Fibroblast of pulmonary artery (primary cell): ENCODE measurements at places on chromosomes 2 and 18.

DNA sequence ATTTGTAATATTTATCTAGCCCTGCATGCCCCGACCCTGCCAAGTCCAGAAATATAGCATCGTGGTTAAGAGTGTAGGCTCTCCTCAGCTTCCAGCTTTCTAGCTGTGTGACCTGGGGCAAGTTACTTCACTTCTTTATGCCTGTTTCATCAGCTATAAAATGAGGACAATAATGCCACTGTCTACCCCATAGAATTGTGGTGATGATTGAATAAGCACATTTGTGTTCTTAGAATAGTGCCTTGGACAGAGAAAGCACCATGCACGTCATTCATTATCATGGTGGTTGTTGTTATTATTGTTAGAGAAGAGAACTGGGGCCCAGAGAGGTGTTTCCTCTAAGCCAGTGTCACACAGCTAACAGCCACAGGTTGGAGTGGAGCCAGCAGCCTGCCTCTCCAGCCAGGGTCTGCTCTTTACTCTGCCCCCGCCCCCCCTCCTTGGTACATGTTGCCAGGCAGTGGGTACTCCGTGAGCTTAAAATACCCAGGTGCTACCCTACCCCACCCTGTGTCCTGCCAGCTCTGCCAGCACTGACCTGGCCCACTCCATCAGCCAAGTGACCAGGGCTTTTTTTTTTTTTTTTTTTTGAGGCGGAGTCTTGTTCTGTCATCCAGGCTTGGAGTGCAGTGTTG lies 202.1 kb downstream of the CTIF start:
- DNase-seq = no peak

DNA sequence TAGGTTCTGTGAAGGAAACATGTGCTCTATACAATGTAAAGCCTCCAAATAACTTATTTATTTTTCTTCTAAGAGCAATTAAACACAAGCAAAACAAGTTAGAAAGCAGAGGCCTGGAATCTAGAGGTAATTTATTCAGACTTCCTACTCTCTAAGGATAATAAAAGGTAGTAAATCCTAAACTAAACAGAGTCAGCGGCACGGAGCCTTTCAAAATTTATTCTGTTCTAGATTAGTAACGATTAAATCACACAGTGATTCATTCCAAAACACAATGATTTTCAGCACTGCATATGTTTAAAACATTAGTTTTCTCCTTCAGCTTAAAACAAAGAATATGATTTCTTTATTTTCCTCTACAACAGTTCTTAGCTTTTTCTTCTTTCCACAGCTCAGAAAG lies 160.9 kb downstream of the FBXO15 start:
- no peak for DNase-seq

- no peak for DNase-seq
Measured at GRCh38 chr2:95274291-95275150, at the start of gene PROM2. Gene PROM2 (plus strand): TSS chr2:95274449. CDS start chr2:95274586, 137 bp downstream.

- DNase-seq = no peak
Measured at GRCh38 chr2:86821842-86822241, 31.1 kb upstream of the CD8A start.

GRCh38 chr2:147293991-147294824 lies 550.6 kb upstream of the ACVR2A start:
- no peak for DNase-seq

GRCh38 chr2:240528406-240529040 lies 29.3 kb downstream of the ANKMY1 start:
- no peak for DNase-seq

DNA sequence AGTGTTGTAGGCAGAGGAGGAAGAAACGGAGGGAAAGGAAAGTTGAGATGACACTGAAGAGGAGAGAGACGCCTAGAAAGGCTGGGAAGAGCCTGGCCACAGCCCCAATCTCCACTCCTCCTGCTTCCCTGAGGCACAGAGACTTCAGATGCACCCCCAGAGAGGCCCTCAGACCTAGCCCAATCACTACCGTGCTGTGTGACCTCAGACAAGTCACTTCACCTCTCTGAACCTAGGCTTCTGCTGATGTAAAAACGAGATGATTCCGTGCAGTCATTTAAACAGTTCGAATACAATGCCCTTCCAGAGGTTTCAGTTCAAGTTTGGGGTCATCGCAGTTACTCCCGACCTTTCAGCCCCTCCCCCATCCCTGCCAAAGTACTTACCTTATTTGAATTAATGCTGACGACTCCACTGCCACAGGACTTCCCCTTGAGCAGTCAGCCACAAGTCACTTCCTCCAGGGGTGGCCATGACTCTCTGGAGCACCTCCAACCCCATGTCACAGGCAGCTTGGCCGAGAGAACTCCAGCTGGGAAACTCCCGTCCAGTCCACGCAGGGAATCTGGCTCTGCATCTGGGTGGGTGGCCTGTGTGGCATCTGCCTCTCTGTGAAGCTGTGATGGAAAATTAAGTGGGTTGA lies 105.2 kb upstream of the ID2 start:
- no peak for DNase-seq

DNA sequence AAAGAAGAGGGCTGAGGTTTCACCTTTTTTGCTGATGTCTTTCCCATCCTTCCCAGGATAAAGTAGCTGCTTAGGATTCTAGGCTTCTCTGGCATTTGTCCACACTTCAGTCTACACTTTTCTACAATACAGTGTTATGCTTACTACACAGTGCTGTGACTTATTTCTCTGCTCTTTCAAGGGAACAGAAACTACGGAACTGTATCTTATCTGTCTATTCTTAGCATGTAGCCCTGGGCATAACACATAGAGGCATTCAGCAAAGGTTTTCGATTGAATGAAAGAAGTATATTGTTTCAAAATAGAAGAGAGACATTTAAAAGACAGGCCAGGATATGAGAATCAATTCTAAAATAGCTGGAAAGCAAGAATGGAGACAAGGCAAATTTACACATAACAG lies 110.9 kb downstream of the ARHGEF33 start:
- no peak for DNase-seq

DNA sequence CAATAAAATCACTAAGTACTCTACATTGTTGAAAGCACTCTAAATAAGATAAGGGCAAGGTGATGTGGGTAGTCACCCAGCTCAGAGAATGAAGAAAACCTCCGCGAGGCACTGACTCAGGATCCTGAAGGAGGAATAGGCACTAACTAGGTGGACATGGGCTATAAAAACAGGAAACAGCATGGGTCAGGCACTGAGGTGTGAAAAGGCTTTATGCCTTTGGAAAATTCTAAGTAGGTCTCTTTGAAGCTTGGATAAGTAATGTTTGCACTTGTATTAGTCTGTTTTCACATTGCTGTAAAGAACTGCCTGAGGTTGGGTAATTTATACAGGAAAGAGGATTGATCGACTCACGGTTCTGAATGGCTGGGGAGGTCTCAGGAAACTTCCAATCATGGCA lies 161.6 kb downstream of the EPHA4 start:
- DNase-seq = no peak

- DNase-seq = peak; percentile 99
Measured at GRCh38 chr18:22282311-22283115, 113.1 kb downstream of the GATA6 start.

DNA sequence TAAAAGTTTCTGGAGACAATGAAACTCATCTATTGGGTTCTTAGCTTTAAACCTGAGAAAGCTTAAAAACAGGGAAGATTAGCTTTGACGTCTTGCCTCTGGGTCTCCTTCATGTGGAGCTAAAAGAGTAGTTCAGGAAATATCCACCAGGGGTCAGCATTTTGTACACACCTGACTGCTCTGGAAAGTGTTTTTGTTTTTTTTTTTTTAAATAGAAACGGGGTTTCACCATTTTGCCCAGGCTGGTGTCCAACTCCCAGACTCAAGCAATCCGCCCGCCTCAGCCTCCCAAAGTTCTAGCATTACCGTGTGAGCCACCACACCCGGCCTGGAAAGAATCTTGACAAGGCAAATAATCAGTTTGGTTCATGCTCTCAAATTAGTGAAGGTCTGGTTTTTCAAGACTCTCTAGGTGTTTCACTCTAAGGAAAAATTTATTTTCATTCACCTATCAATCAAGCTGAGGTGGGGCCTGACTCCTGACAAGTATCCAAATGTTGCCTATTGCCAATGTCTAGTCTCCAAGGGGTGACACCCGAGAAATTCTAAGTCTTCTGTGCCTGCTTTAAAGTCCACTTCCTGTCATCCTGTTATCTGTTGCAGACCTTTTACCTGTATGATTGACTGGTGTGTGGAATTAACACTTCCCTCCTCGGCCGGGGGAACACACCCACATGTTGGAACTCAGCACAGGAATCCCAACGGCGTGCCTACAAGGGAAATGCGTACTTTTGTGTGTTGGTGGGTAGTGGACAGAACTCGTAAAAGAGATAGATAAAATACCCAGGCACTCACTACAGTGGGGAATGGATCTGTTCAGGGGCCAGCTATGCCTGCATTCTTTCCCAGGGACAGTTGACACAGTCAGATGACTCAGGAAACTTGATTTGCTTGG lies 11.3 kb downstream of the IL1RN start:
- DNase-seq = peak; percentile 79

DNA sequence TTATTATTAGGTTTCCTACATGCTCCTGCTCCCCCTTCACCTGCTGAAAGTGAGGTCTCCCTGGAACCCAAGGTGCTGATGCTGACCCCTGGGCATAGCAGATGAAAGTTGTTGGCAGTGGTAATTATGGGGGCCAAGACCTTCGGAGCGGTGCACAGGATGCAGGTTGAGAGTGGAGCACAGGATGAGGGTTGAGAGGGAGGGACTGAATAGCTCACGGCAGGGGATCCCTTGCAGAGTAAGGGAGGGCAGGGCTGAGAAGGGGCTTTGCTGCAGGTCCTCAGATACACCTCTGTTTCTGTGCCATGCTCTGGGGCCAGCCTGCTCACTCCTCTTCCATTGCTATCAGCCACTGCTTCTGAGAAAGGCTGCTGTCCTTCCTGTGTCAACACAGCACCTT lies 163.3 kb downstream of the FHOD3 start:
- no peak for DNase-seq

DNA sequence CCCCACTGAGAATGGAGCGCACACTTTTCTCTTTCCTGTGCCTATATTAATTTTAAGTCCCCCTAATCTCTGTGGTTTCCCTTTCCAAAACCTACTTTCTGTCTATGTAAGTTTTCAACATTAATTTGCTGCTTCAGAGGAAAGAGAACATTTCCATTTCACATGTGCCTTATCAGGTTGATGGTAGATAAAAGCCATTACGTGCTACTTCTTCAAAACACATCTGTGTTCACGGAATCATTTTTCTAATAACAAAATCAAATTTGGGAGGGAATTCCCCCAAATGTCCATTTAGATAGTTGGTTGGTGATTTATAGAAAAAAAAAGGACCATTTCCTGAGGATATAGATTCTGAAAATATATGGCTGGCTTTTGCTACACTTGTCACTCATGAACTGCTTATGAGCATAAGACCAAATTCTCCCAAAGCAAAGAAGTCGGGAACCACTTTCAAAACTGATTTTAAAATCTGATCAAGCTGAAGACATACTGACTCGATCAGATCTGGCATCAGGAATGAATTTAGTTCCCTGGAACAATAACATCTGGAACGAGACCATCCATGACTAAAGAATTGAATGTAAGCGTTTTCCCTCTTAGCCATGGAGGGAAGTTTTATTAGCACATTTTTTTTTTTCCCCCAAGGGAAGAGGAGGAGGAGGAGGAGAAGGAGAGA lies 8.2 kb downstream of the PTGR3 start:
- no peak for DNase-seq

GRCh38 chr2:760001-760400 lies 82.8 kb upstream of the TMEM18 start:
- no peak for DNase-seq

DNA sequence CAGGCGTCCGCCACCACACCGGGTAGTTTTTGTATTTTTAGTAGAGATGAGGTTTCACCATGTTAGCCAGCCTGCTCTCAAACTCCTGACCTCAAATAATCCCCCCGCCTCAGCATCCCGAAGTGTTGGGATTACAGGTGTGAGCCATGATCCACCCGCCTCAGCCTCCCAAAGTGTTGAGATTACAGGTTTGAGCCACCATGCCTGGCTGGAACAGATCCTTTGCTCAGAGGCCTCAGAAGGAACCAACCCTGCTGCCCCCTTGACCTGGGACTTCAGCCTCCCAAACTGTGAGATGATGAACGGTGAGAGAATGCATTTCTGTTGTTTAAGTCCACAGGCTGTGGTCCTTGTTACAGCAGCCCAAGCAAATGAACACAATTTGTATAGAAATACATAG lies 67.0 kb downstream of the NCAPH start:
- DNase-seq = no peak

GRCh38 chr2:35503311-35503710 lies 852.3 kb upstream of the CRIM1 start:
- no peak for DNase-seq

GRCh38 chr2:28082131-28082530 lies 191.6 kb downstream of the BABAM2 start:
- peak; percentile 54 for DNase-seq

DNA sequence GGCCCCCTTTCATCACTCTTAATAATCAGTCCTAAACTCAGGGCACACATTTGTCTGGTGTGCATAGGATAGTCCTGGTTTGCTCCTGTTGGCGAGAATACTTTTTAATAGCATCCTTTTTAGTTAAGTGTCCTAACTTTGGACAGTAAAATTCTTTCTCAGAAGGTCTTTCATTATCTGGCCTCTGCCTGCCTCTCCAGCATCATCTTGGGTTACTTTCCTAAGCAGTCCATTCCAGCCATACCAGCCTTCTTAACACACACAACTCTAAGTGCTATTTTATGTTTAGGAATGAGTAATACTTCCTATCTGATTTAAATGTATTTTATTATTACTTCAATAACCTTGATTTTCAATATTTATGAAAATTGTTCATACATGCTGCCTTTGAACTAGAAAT lies 151.0 kb downstream of the ACOXL start:
- peak; percentile 3 for DNase-seq

- DNase-seq = no peak
Measured at GRCh38 chr2:231288590-231288989, 90.2 kb downstream of the ARMC9 start.

DNA sequence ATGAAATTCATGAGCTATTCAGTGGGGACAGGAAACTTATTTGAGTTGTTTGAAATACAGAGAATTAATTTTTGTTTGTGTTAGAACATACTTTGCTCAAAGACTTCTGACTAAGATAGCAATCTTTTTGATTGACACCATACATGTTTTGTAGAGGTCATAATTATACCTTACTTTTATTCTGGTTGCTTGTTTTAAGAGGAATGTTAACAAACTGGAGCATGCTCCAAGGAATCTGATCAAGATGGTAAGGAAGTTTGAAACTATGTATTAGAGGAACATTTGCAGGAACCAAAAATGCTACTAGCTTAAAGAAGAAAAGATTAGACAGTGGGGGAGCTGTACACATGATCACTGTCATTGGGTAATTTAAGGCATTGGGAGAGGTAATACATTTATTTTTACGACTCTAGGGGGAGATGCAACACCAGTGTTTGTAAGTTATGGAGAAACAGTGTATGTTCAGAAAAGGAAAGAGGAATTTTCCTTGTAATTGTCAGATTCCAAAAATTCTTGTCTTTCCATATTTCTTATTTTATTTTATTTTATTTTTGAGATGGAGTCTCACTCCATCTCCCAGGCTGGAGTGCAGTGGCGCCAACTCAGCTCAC lies 8.0 kb downstream of the AGFG1 start:
- peak; percentile 79 for DNase-seq

GRCh38 chr2:239903210-239903609 lies 121.9 kb downstream of the NDUFA10 start:
- DNase-seq = no peak
